Activated naive CD8-positive, alpha-beta T cell treated with anti-CD3 and anti-CD28 coated beads, Interleukin-2, amount 10 ng/mL, durations not matched to agents 7 days and 5 days (primary cell): ENCODE measurements at places on chromosomes 2 and 18. TPM values are rescaled to one million over a fixed set of nuclear protein-coding genes. Genes with fewer than 3 reads are reported as not detected.

GRCh38 chr18:31508781-31509180 is 10.8 kb downstream of the DSG2 start:
- no peaks in the 10 kb centered on the region for H3K36me3 ChIP-seq
- H3K4me1 ChIP-seq = no peaks in the 10 kb centered on the region
- H3K4me3 ChIP-seq = no peak overlapping the region

DNA sequence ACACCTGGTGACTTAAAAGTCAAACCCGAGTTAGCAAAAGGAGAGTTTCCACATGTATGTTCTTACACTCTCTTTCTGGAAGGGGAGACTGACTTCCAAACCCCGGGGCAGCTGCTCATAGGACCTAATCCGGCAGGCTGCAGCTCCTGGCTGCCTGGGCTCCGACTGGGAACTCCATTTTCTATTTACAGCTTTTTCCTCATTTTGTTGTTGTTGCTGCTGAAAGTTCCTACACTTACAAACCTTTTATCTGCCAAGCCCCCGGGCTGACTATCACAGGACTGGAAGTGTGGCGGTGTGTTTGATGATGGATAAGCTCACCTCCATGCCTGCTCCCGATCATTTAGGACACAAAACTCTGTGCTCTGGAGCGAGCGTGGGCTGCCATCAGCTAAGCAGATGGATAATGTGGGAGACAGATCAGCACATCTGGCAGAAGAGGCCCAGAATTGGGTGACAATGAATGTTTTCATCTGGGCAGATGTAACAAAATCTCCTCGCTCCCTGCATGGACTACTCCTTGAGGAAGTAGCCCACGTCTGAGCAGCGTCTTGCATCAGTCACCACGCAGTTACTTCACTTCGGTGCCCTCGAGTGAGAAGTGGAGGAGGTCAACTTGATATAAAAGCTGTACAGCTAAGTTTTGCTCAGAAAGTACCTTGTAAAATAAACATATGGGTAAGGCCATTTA is 114.4 kb upstream of the COPS8 start:
- H3K27ac ChIP-seq = no peak overlapping the region
- no peak overlapping the region for H3K4me3 ChIP-seq
- H3K27me3 ChIP-seq = no peaks in the 10 kb centered on the region
- DNase-seq = no peak
- peaks cover 28% of the 10 kb centered on the region for H3K4me1 ChIP-seq

GRCh38 chr2:155309483-155309882 is 611.0 kb downstream of the KCNJ3 start:
- no peaks in the 10 kb centered on the region for H3K36me3 ChIP-seq
- no peak overlapping the region for H3K4me3 ChIP-seq
- H3K27me3 ChIP-seq = no peaks in the 10 kb centered on the region
- no peaks in the 10 kb centered on the region for H3K4me1 ChIP-seq

DNA sequence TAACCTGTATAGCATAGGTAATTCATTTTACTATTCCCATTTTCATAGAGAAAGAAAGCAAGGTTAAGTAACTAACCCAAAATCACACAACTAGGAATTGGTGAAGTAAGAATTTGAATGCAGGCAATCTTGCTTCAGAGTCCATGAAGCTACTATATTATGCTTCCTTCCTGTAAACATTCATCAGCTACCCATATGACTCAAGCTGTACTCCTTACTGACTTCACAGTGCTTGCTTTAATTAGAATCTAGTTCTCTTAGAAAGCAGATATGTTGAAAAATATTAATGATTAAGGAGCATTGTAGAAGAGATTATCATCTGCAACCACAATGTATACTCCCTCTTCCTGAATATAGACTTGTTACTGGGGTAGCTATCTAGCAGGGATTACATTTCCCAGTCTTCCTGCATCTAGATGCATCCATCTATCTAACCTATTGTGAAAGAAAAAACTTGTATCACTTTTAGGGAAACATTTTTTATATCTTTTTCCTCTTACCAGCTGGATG is 961.6 kb upstream of the CHAC2 start:
- H3K27ac ChIP-seq = no peak overlapping the region
- no peaks in the 10 kb centered on the region for H3K27me3 ChIP-seq
- no peak for DNase-seq
- H3K4me1 ChIP-seq = no peaks in the 10 kb centered on the region

DNA sequence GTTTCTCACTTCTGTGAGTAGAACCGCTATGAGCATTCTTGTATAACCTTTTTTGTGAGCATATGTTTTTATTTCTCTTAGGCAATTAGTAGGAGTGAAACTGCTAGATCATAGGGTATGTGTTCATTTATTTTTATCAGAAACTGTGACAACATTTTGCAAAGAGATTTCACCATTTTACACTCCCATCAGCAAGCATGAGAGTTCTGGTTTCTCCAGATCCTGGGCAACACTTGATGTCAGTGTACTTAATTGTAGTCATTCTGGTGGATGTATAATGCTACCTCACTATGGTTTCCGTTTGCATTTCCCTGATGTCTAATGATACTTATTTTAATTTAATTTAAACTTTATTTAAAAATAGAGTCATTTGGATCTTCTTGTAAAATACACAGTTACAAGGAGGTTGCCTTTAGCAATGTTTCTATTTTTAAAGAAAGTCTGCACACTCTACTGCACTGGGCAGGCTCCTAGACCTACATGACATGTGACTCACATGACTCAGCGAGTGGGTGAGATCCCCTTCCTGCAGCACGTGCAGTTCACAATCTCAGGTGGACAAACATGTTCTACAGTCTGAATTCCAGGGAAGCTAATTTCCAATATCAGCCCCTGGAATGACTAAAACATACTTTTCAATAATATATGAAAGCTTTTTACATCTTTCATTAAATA is 127.0 kb upstream of the BCL2L11 start:
- H3K4me1 ChIP-seq = peaks cover 20% of the 10 kb centered on the region
- H3K27ac ChIP-seq = no peak overlapping the region
- peaks cover 6% of the 10 kb centered on the region for H3K27me3 ChIP-seq
- DNase-seq = no peak
- peak overlapping the region; percentile 45 for H3K4me3 ChIP-seq
- H3K36me3 ChIP-seq = peaks cover 2% of the 10 kb centered on the region

- H3K27me3 ChIP-seq = no peaks in the 10 kb centered on the region
- H3K27ac ChIP-seq = no peak overlapping the region
- H3K36me3 ChIP-seq = peaks cover 37% of the 10 kb centered on the region
- DNase-seq = no peak
- H3K4me1 ChIP-seq = peaks cover 12% of the 10 kb centered on the region
- no peak overlapping the region for H3K4me3 ChIP-seq
Measured at GRCh38 chr2:121382744-121383143, 97.7 kb upstream of the TFCP2L1 start.

DNA sequence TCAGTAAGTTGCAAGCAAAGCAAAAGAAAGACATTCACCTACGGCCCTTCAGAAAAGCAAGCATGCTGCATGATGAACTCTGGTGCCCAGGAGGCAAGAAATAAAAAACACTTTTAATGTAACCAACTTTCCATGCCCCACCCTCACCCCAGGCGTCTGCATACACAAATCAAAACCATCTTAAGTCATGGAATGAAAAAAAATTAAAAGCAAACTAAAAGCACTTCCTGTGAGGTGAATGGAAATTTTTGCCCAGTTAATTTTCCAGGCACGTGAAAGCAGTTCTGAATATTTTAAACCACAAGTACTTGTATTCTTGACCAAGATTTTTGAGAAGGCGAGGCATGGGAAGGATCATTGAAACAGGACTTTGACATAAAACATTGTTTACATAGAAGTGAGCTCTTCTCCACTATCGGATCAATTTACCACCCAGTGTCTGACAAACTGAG is 2.5 kb upstream of the ICOS start:
- peaks cover 30% of the 10 kb centered on the region for H3K4me1 ChIP-seq
- peak overlapping the region; percentile 72 for H3K4me3 ChIP-seq
- peaks cover 15% of the 10 kb centered on the region for H3K36me3 ChIP-seq
- H3K27me3 ChIP-seq = no peaks in the 10 kb centered on the region
- peak overlapping the region; percentile 92 for H3K27ac ChIP-seq
- DNase-seq = no peak

- no peak overlapping the region for H3K27ac ChIP-seq
- H3K36me3 ChIP-seq = peaks cover 2% of the 10 kb centered on the region
- H3K27me3 ChIP-seq = peaks cover 7% of the 10 kb centered on the region
- peaks cover 5% of the 10 kb centered on the region for H3K4me1 ChIP-seq
- H3K4me3 ChIP-seq = no peak overlapping the region
Measured at GRCh38 chr2:136021406-136021805, 36.0 kb upstream of the DARS1 start.

DNA sequence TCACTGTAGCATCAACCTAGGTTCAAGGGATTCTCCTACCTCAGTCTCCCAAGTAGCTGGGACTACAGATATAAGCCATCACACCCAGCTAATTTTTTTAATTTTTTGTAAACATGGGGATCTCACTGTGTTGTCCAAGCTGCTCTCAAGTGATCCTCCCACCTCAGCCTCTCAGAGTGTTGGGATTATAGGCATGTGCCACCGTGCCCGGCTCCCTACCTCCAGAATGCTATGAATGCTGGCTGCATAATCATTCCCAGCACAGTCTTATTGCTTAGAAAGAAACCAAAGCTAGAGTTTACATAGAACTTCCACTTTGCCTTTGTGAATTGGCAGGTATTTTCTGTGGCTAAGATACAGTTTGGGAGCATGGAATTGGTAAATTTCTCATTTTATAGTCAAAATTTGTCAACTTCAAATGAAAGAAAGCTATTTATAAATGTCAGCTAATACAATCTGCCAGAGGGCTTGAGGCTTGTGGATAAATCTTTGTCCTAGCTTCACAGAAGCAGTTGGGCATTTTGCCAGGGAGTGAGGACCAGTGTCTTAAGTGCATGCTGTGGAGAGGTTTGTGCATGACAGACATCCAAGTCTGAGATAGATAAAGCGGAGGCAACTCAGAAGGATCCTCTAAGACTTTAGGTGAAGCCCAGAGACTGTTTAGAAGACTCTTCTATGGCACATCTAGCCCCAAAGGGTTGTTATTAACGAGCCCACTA is 175.4 kb downstream of the ANTXR1 start:
- DNase-seq = no peak
- H3K27me3 ChIP-seq = peaks cover 17% of the 10 kb centered on the region
- no peaks in the 10 kb centered on the region for H3K36me3 ChIP-seq

- H3K27ac ChIP-seq = no peak overlapping the region
- DNase-seq = no peak
- H3K4me3 ChIP-seq = no peak overlapping the region
- H3K27me3 ChIP-seq = peaks cover 27% of the 10 kb centered on the region
- H3K4me1 ChIP-seq = no peaks in the 10 kb centered on the region
Measured at GRCh38 chr2:177888581-177888980, 184.0 kb downstream of the PDE11A start.

- H3K36me3 ChIP-seq = peaks cover 46% of the 10 kb centered on the region
- H3K27me3 ChIP-seq = no peaks in the 10 kb centered on the region
- H3K4me1 ChIP-seq = peaks cover 4% of the 10 kb centered on the region
- DNase-seq = no peak
- no peak overlapping the region for H3K27ac ChIP-seq
Measured at GRCh38 chr2:127277028-127277427, 16.9 kb downstream of the ERCC3 start.

DNA sequence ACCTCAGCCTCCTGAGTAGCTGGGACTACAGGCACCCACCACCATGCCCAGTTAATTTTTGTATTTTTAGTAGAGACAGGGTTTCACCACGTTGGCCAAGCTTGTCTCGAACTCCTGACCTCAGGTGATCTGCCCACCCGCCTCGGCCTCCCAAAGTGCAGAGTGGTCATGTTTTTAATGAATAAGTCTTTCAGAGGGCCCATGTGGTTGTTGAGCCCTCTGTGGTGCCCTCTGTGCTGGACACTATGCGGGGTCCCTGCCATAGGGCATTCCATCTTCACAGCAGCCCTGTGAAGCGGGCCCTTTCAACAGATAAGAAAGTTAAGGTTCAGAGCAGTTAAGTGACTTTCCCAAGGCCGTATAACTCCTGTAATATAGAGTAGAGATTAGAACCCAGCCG is 25.9 kb downstream of the MYO7B start:
- H3K36me3 ChIP-seq = peaks cover 5% of the 10 kb centered on the region
- H3K27ac ChIP-seq = no peak overlapping the region
- peaks cover 25% of the 10 kb centered on the region for H3K27me3 ChIP-seq
- H3K4me3 ChIP-seq = no peak overlapping the region

DNA sequence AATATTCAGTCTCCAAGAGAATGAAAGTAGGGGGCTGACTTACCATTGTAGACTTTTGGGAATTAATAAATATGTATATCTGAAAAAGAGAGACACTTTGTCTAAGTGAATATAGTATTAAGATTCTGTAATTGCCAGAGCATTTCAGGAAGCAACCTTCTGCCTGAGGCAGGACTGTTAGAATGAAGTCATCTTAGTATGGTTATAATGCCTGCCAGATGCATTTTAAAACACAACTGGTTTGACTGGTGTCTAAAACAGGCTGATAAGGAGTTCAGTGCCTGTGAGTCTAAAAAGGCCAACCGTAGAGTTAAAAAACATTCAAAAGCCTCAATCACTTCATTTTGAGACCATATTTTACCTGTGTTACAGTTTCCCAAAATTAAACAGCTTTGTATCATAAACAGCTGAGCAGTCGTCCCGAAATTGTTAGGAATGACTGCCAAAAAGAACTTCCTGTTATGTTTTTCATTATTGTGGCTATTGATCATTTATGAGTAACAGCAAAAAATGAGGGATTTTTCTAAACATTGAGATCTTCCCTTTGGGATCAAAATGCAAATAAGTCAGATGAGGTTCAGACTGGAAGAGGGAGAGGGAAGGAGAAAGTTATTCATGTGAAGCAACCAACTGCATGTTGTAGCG is 443.9 kb downstream of the PID1 start:
- H3K27me3 ChIP-seq = no peaks in the 10 kb centered on the region
- H3K36me3 ChIP-seq = no peaks in the 10 kb centered on the region
- H3K4me3 ChIP-seq = no peak overlapping the region
- DNase-seq = no peak

DNA sequence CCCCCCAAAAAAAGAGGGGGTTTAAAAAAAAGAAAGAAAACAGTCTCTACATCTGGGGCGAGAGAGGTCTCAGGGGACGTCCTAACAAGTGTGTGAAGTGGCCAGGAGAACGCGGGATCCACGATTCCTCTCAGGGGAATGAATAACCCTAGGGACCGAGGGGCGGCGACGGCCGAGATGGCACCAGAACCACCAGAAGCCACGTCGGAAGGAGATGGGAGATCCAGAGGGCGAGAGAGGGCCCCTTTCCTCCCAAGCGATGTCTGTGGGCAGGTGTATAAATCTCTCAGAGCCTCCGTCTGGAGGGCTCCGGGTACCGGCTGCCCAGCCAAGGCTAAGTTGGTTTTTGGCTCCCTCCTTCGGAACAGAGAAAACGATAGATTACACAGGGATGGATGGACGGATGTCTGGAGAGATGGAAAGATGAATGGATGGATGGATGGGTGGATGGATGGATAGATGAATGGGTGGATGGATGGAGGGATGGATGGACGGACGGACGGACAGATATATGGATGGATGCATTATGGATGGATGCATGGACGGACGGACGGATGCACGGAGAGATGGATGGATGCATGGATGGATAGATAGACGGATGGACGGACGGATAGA is 1.7 kb downstream of the EPHA4 start:
- H3K4me3 ChIP-seq = peak overlapping the region; percentile 81
- H3K4me1 ChIP-seq = peaks cover 19% of the 10 kb centered on the region
- H3K27me3 ChIP-seq = peaks cover 73% of the 10 kb centered on the region
- H3K36me3 ChIP-seq = no peaks in the 10 kb centered on the region
- no peak for DNase-seq

GRCh38 chr2:27509326-27509725 is 12.7 kb downstream of the GCKR start:
- H3K27me3 ChIP-seq = peaks cover 16% of the 10 kb centered on the region
- H3K4me3 ChIP-seq = no peak overlapping the region
- H3K36me3 ChIP-seq = no peaks in the 10 kb centered on the region
- no peak for DNase-seq
- H3K27ac ChIP-seq = no peak overlapping the region
- H3K4me1 ChIP-seq = no peaks in the 10 kb centered on the region

Gene NEB
- total RNA-seq = 1.2 TPM

Gene CHRNG
- total RNA-seq = not detected

Gene TM4SF20
- total RNA-seq = not detected
